ENCODE measurements at places on chromosomes 7 and 10.

DNA sequence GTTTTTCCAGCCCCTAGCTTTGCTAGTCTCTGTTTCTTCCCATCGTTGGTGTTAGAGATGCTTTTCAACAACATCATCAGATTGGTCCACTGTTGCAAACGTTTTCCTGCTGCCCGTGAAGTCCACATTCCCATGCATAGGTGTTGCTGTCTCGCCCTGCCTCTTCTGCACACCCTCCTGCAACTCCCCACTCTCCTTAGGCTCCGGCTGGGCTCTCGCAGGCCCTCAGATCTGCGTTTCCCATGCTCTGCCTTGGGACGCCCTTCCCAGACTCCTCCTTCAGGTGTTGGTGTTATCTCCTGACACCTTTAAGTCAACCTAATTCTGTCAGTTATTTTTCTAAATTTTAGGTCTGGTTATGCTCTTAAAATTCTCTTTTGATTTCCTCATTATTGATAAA lies 55.0 kb downstream of the ZMYND11 start:
- no peak for DNase-seq

DNA sequence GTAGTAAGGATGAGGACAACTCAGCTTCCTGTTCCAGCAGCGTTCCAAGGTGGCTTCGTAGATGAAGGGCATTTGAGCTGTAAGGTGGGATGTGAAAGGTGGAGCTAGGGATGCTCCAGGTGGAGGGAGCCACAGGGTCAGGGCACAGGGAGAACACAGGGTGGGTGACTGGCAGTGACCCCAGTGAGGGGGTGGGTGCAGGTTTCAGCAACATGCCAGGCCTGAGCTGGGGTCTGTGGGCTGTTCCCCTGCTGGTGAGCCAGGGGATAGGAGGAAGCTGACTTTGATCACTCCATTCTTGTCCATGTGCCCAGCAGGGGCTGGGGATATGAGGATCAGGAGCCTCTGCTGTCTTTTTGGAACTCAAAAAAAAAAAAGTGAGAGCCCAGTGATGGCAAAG lies 33.2 kb downstream of the CDH23 start:
- no peak for DNase-seq

DNA sequence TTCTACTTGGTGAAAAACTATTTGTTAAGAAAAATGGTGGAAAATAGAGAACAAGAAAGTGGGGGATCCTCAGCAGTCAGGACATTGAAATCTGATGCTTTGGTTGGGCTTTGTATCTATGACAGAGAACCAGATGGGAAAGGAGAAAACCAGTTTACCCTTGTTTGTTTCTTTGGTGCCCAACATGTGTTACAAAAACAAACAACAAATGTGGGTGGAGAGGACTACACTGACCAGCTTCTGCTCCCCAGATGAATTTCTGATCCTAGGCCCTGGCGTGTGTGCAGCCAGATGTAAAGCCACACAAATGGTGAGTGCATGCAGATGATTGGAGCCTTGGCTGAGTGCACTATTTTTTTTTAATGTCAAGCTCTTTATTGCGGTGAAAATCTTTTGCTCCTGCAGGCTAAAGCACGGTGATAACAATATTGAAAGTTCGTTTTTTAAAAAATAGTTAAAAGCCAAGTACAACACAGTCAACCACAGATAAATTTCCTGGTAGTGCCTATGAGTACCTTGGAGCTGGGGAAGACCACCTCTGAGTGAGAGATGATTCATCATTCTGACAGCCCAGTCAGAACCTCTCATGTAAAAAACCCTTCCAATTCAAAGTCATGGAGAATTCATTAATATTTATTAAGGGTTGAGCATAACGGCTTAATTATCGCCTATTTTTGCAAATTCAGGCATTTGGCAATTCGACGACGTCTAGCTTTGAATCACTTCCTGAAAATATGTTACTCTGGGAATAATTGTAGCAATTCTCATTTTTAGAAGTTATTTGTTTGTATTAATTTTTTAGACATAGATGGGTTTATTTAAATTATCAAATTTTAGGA lies 163.7 kb downstream of the AGMO start:
- no peak for DNase-seq

DNA sequence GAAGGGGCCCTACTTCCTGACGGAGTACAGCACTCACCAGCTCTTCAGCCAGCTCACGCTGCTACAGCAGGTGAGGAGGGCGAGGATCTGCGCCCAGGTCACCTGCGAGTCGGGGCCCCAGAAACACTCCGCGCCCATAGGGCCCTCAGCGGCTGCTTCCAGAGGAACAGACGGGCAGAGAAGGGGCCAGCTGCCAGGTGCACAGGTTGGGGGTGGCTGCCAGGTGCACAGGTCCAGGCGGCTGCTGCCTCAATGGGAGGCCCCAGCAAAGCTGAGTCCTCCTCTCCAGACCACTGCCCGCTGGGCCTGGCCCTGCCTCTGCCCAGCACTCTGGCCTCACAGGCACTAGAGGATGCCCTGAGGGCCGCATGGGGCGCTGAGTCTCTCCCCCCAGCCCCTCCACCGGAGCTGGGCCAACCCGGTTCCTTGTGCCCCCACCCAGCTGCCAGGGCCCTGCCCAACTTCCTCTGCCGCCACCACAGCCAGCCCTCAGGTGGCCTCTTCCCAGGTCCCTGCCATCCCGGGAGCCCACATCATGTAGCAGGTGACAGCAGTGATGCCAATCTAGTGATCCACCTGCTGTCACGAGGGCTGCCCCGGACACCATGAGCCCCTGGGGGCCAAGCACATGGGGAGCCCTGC lies 17.0 kb upstream of the UTF1 start:
- no peak for DNase-seq

GRCh38 chr7:117019786-117020590 lies 66.7 kb downstream of the ST7 start:
- DNase-seq: peak; percentile 82

GRCh38 chr10:29446327-29446726 lies 157.5 kb downstream of the LYZL1 start:
- DNase-seq: no peak

- DNase-seq: no peak
Measured at GRCh38 chr10:119335671-119336353, 128.4 kb downstream of the GRK5 start.

- DNase-seq: no peak
Measured at GRCh38 chr7:45103958-45104843, 7.3 kb downstream of the TBRG4 start.

Measured in NCI-H1930 (cell line).